NCI-H460 (cell line): ENCODE measurements at places on chromosomes 16 and 17. TPM values are rescaled to one million over a fixed set of nuclear protein-coding genes. Genes with fewer than 3 reads are reported as not detected.

DNA sequence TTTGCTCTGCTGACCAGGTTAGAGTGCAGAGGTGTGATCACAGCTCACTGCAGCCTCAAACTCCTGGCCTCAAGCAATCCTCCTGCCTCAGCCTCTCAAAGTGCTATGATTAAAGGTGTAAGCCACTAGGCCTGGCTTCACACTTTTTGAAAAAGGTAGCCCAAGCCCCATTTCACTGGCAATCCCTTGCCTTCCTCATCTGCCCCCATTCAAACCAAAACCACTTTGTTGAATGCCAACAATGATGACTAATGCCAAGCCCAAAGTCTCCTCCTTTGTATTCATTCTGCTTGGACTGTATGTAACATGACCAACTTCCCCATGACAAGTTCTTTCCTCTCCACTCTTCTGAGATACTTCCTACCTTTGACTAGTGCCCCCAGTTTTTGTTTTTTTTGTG, 33.1 kb downstream of the N4BP1 start:
- DNase-seq, result no peak

FAM20A gene
- total RNA-seq, result 0.10 TPM in 1 of 2 replicates, not detected in the other

DNA sequence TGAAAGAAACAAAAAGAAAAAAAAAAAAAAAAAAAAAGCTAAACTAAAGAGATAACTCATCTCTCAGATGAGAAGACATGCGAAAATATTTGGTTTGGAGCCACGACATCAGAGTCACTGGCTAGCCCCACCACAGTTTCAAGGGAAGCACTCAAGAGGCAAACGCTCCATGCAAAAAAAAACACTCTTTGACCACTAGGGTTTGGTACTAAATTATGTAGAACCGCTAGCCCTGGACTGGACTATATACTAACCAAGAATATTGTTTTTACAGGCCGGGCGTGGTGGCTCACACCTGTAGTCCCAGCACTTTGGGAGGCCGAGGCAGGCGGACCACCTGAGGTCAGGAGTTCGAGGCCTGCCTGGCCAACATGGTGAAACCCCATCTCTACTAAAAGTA, 37.3 kb downstream of the METTL16 start:
- DNase-seq, result no peak

GRCh38 chr16:89145406-89146161, 26.0 kb upstream of the CDH15 start:
- no peak for DNase-seq

P2RX1 gene
- total RNA-seq, result not detected in 2 replicates

DNA sequence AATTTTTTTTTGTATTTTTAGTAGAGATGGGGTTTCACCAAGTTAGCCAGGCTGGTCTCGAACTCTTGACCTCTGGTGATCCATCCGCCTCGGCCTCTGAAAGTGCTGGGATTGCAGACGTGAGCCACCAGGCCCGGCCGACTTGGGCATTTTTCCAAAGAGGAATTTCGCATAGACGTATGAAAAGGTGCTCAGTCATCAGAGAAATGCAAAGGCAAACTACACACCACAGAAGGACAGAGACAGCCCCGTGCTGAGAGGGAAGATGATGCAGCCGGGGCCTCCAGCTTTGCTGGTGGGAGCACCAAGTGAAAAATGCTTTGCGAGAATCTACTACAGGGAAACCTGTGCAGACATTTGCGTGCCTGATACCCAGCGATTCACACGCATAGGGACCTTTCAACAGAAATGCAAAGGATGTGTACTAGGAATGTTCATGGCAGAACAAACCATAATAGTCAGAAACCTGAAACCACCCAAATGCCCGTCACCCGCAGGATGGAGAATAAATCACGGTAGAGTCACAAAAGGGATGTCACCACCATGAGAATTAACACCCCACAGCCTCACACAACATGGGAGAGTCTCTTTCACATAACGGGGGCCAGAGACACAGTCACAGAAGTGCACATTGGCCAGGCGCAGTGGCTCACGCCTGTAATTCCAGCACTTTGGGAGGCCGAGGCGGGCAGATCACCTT, 5.2 kb downstream of the RAB40B start:
- peak; percentile 92 for DNase-seq

DNA sequence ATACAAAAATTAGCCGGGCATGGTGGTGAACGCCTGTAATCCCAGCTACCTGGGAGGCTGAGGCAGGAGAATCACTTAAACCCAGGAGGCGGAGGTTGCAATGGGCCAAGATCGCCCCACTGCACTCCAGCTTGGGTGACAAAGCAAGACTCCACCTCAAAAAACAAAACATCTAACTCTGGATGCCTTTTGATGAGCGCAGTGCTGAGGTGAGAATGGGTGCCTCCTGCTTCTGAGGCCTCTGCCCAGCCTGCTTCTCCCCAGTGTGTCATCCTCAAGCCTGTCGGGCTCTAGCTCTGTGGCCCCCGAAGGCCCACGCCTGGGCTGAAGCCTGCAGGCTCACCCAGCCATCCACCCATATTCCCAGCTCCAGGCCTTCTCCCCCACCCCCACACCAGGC, 10.5 kb upstream of the MTSS2 start:
- DNase-seq, result no peak

DNA sequence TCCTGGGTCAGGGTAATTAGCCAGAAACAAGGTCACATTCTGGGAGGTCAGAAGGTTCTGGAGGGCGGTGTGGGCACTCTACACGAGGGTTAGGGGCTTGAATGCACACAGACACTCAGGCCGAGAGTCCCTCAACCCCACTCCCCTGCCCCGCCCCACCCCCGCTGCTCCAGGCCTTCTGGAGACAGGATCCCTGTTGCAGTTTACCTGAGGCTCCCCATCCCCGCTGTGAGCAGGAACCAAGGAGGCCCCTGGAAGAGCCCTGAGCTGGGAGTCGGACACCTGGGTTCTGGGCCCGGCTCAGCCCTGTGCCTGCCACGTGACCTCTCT, 4.4 kb upstream of the ACTG1 start:
- no peak for DNase-seq

GRCh38 chr17:74305865-74306654, 20.0 kb upstream of the KIF19 start:
- no peak for DNase-seq

DCUN1D3 gene
- total RNA-seq, result 10.0 and 10.1 TPM in 2 replicates

CDH1 gene
- not detected in 2 replicates for total RNA-seq

- peak; percentile 49 for DNase-seq
Observed at GRCh38 chr16:67013823-67014633, 14.9 kb upstream of the CBFB start.

MCRIP1 gene
- total RNA-seq, result 25.6 and 31.7 TPM in 2 replicates

IRX5 gene
- 1.5 and 2.2 TPM in 2 replicates for total RNA-seq

- no peak for DNase-seq
Observed at GRCh38 chr16:28125592-28125991, 62.1 kb upstream of the GSG1L start.

DPEP1 gene
- total RNA-seq, result 0.17 TPM in 1 of 2 replicates, not detected in the other
